Mesenteric fat pad (tissue), 1 donor: ENCODE measurements at places on chromosomes 11 and 22. TPM values are rescaled to one million over a fixed set of nuclear protein-coding genes. Genes with fewer than 3 reads are reported as not detected.
A peak's percentile ranks its signal among the peaks of the same experiment; 100 is the strongest.

Gene SMC1B
- total RNA-seq, result not detected

Gene OR6A2
- 0.35 TPM for total RNA-seq

GRCh38 chr11:78039919-78040671 lies 17.0 kb upstream of the KCTD14 start:
- peak; percentile 93 for DNase-seq

GRCh38 chr11:33691066-33691864 lies 9.4 kb downstream of the C11orf91 start:
- DNase-seq, result no peak

DNA sequence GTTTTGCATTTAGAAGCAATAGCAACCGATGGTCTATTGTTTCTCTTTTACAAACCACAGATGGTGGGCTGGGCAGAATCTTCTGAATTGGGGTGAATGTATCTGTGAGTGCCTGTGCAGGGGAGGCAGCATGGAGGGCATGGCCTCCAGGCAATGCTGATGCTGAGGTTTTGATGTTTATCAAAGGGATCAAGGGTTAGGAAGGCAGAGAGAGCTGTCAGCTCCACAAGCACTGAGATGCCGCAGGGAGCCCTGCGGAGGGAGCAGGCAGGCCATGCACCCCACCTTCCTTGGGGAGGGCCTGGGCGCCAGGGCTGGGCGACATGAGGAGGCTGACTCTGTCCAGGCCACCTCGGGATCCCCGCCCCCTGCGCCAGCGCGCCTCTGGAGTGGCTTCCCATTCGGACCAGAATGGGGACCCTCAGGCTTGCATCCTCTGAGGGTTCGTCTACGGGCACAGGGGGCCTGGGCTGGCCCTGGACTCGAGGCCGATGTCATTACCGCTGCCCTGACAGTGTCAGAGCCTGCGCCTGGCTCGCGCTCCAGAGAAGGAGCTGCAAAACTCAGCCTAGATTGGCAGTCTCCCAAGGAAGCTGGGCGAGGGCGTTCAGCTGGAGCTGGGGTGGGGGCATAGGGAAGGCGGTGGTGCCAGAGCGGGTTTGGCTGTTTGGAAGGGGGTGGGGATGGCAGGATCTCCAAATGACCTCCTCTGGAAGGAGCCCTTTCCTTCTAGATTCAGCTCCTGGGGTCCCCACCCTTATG lies 13.9 kb upstream of the TH start:
- DNase-seq, result no peak

Gene SLC1A2
- total RNA-seq, result 1.3 TPM

DNA sequence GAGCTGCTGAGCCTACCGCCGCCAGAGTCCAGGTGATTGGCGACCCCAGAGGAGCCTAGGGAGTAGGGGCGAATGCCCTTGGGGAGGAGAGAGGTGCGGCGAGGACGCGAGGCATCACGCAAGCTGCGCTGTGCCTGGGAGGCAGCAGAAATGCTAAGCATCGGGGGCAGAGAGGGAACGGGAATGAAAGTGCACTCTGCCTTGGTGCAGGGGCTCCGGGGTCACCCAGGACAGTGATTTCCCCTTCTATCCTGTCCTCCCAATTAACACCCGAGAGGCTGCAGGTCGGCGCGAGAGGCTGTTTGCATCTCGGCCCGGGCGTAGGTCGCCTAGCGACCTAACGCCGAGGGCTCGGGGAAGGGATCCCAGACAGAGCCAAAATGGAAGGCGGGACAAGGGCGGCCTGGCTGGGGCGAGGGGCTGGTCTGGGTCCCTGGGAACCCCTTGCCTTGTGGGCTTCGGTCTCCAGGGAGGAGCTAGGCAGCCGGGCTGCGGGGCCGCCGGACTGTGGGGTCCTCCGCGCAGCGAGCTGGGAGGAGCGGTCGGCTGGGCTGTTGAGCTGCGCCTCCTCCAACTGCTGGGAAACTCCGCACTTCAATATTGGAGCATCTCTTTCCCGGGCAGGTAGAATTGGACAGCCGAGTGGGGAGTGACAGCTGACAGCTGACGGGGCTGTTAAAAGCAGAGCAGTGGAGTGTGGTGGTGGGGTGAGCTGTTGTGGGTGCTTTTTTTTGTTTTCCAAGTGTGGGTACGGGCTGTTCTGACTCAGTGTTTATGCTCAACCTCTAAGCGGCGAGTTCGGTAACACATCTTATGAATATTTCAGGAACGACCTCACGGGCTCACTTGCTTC lies 657 bp downstream of the ELMOD1 start:
- no peak for DNase-seq
